Activated CD8-positive, alpha-beta memory T cell treated with anti-CD3 and anti-CD28 coated beads for 1 hour (primary cell): ENCODE measurements at places on chromosomes 12 and 14.

- no peak for DNase-seq
These were observed 70.3 kb downstream of the BCL2L14 start for GRCh38 chr12:12141000-12141399.

GRCh38 chr12:38664661-38665269 lies 240.6 kb downstream of the CPNE8 start:
- DNase-seq, result no peak

GRCh38 chr14:69635981-69636639 lies 24.7 kb downstream of the SUSD6 start:
- DNase-seq, result no peak

- DNase-seq, result no peak
These were observed 130.1 kb upstream of the NEDD1 start for GRCh38 chr12:96776908-96777307.

DNA sequence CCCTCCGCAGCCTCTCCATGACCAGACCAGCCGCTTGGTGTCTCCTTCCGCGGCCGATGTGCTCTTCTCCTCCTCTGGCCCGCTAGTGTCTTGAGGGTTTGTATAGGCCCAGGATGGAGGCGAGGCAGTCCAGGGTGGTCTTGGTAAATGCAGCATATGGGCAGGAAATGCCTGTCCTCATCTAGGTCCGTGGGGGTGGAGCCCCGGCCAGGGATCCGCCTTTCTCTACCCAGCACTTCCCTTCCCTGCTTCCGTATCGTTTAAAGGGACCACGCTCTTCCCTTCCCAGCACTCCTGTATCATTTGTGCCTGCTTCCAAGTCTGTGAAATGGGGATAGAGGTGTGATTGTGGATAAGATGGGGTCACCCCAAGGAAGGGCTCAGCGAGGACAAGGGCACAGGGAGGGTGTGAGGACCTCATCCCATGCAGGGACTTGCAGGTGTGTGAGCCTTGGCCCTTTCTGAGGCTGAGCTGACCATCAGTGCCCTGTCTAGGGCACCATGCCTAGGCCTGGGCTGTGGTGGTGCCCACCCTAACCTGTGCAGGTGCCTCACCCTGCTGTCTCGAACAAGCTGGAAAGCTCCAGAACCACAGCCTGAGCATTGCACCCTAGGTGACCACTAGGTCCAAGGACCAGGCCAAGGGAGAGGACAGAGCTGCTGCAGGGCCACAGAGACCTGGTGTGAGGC lies 326.8 kb upstream of the RTL1 start:
- DNase-seq, result no peak

- DNase-seq, result no peak
These were observed 24.1 kb downstream of the OR6S1 start for GRCh38 chr14:20617138-20618003.

DNA sequence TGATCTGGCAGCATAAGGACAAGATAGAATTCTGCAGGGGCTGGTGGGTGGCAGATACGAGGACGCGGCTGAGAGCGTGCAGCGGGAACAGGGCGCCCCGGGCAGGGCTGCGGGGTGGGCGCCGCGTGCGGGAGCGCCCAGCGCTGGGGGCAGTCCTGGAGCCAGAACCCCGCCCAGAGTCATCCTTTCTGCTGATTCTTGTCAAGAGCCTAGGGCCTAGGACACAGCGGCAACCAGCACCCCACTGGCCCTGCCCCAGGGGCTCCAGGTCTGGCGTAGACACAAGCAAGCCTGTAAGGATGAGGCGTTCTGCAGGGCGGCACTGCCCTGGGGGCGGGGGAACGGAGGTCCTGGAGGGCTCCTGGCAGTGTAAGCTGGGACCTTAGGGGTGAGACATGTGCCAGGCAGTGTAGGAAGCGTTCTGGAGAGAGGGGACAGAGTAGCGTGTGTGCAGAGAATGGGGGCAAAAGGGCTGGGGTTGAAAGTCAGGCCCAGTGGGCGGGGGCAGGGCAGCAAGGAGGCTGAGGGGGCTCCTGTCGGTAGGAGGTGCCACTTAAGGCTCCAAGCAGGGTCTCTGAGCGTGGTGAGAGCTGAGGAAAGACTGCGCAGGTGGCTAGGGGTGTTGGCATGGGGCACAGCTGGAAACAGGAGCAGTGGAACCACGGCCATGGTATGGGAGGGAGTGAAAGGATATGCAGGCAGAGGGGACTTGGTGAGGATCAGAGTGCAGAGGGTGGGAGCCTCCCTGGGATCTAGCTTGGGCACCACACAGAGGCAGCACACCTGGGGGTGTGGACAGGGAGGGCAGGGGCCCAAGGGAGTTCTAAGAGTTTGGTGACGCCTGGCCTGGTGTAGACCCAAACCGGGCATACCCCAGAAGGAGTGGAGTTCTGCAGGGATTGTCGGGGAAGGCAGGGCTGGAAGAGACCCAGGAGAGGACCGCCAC lies 845 bp upstream of the AHNAK2 start:
- DNase-seq, result no peak

DNA sequence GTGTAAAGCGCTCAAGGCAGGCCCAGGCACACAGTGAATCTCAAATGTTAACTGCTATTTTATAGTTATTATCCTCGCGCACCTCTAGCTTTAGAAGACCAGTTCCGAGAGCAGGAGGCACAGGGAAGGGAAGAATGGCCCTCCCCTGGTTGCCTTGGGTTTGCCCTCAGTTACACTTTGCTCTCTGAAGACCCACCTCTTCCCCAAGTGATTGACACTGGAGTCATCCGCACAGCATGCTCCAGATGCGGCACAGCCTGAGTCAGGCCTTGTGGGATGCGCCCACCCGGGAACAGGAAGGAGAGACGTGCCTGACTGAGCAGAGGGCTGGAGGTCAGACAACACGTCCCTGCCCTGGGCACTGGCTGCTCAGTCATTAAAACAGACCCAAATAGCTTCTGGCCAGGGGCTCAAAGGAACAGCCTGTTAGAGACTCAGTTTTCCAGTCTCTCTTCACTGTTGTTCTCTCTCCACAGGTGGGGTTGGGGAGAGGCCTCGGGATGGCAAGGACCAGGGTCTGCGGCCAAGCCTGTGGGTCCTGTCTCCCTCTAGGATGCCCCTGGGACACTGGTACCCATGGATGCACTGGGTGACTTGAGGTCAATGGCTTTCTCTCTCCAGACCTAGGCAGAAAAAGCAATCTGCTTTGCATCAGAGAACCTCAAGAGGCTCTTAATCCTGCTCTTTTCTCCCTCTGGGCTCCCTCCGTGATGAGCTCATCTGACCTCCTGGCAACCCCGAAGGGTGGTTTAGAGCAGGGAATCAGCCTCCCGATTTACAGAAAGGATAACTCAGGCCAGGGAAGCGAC lies 13.6 kb upstream of the MLXIP start:
- DNase-seq, result no peak

DNA sequence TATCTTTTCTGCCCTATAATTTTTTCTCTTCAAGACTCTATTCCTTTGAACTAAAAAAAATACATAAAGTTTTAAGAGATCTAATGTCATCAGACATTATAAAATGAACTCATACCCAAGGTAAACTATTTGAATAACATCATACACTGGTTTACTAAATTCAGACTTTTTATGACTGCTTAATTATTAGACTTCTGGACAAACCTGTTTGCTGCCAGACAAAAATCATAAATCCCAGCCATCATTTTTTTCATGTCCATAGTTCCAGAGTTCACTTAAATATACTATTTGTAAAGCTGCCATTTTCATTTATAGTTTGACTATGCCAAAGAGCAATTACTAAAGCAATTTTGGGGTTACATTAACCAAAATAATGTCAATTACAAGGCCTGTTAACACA lies 34.0 kb downstream of the USP44 start:
- no peak for DNase-seq

- no peak for DNase-seq
These were observed 775 bp upstream of the FAM186A start for GRCh38 chr12:50397117-50397650.

GRCh38 chr12:130142736-130143135 lies 19.5 kb upstream of the FZD10 start:
- DNase-seq, result no peak

- no peak for DNase-seq
These were observed 147.9 kb upstream of the NCOR2 start for GRCh38 chr12:124715121-124715990.

DNA sequence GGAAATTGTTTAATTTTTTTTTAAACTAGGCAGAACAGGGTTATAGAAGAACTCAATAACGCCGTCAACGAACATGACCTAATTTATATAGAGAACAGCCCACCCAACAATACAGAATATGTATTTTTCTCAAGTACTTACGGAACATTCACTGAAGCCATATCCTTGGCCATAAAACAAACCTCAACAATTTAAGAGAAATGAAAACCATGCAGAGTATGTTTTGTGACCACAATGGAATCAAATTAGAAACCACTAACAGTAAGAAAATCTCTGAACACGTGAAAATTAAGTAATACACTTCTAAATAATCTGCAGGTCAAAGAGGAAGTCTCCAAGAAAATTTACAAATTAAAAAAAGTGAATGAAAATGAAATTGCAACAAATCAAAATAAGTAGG lies 9.4 kb downstream of the SART3 start:
- no peak for DNase-seq

GRCh38 chr12:6620137-6620884 lies 13.1 kb upstream of the CHD4 start:
- no peak for DNase-seq

DNA sequence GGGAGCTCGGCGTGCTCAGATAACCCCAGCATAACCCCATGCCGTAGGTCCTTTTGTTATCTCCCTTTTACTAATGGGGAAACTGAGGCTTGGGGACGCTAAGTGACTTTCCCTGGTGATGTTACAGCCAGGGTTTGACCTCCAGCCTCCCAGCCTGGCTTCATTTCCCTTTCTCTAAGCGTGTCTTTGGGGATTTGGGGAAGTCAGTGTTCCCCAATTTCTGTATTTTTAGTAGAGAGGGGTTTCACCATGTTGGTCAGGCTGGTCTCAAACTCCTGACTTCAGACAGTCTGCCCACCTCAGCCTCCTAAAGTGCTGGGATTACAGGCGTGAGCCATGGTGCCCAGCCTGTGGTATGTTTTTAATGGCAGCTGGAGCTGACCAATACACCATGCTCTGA lies 85.4 kb downstream of the PHETA1 start:
- no peak for DNase-seq

GRCh38 chr12:39431797-39432196 lies 11.1 kb downstream of the KIF21A start:
- no peak for DNase-seq

DNA sequence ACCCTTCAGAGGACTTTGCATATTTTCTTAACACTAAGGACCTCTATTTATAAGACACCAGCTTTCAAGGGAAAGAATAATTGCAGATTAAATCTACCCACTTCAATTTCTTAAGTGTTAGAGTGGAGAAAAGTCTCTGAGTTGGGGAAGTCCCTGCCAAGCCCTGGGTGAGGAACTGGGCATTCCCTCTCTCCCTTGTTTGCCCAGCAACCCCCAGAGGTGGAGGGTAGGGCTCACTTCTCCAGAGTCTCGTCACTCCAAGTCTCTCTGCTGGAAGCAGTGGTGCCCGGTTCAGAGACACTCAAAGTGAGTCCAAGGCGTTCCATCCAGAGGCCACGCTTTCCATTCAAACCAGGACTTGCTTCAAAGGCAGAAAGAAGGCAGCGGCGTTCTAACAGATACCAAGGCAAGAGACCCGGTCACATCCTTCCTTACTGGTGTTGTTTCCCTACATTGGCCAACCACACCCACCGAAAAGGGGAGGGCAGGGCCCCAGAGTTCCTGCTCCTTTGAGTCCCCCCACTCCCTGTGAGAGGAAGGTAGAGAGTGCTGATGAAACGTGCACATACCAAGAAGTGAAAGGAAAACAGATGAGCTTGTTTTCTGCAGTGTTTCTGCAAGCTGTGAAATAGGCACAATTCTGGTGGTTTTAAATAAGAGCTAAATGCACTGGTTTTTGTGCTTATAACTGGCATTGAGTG lies 6.1 kb upstream of the BDKRB2 start:
- no peak for DNase-seq

- no peak for DNase-seq
These were observed 25.5 kb downstream of the SLC25A3 start for GRCh38 chr12:98618952-98619351.

- no peak for DNase-seq
These were observed 632.8 kb downstream of the DIO2 start for GRCh38 chr14:79578470-79578869.

- no peak for DNase-seq
These were observed 794.3 kb downstream of the C12orf50 start for GRCh38 chr12:87234898-87235297.

DNA sequence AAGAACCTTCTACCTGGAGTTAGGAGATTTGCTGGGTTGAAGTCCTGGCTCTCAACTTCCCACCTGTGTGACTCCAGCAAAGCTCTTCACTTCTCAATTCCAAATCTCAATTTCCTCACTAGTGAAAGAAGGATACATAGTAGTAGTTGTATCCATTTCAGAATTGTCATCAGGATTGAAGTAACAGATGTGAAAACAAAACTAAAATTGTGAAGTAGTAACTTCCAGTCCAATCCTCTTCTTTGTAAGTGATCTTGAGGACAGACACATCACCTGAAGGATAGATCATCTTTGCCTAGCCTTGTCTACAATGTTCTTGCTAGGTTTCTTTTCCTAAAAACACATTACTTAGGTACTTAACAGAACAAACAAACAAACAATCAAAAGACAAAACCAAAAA lies 1.2 kb upstream of the LRRK2 start:
- DNase-seq, result no peak

DNA sequence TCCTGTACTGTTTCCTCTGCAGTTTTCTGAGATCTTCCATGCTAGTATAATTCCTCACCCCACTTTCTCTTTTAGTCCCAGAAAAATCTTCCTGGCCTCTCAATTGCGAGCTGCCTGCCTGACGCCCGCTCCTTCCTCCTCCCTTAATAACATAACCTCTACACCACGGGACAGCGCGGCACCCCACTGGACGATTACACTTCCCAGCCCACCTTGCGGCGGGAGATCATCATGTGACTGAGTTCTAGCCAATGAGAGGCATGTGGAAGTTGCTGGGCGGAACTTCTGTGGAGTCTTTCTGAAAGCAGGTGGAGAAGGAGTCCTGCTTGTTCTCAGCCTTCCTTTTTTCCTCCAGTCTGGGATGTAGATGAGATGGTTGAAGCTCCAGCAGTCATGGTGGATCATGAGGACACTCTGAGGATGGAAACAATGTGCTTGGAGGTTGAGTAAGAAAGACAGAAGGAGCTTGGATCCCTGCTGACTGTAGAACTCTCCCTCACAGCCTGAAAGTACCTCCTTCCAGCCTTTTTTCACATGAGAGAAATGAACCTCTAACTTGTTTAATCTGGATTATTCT lies 133.6 kb upstream of the VRK1 start:
- DNase-seq, result no peak

- DNase-seq, result no peak
These were observed 29.1 kb downstream of the AP5M1 start for GRCh38 chr14:57297852-57298251.

DNA sequence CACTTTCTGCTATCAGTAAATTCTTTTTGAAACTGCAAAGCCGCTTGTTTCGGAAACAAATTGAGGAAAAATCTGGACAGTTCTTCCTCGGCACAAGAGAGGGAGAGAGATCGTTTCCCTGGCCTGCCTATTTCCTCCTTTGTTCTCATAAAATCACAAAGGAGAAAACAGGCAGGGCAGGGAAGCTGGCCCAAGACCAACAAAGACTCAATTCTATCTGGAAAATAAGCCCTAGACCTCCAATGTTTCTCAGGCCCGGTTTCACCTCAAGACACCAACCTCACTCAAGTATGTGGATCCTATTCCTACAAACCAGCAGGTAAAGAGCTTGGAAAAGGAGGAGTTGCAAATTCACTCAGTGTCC lies 19.5 kb downstream of the DICER1 start:
- no peak for DNase-seq

GRCh38 chr12:2614341-2614740 lies 180.4 kb upstream of the FKBP4 start:
- DNase-seq, result no peak
